AG04450 (cell line): ENCODE measurements at places on chromosomes 3 and 15. TPM values are rescaled to one million over a fixed set of nuclear protein-coding genes. Genes with fewer than 3 reads are reported as not detected.

- DNase-seq: no peak
Measured at GRCh38 chr15:101549647-101550046, 60.1 kb upstream of the PCSK6 start.

GRCh38 chr3:139491027-139491700 lies 14.8 kb upstream of the RBP2 start:
- no peak for DNase-seq

DNA sequence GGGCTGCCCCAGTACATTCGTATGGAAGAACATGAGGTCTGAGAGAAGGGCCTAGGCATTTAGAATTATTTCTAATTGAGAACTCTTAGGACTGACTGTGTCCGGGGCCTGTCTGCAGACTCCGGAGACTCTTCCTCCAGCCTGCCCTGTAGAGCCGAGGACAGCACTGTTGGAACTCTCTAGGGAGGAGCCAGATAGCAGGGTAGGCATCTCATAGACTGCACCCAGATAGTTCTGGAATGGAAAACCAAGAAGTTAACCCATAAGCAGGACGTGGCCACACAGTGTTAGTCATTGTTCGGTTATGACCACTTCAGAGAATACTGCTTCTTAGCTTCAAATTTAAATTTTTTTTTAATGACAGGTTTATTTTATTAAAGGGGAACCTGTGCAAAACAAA lies 59.5 kb downstream of the SNRK start:
- DNase-seq: no peak

- no peak for DNase-seq
Measured at GRCh38 chr3:27805282-27805681, 83.2 kb upstream of the EOMES start.

DNA sequence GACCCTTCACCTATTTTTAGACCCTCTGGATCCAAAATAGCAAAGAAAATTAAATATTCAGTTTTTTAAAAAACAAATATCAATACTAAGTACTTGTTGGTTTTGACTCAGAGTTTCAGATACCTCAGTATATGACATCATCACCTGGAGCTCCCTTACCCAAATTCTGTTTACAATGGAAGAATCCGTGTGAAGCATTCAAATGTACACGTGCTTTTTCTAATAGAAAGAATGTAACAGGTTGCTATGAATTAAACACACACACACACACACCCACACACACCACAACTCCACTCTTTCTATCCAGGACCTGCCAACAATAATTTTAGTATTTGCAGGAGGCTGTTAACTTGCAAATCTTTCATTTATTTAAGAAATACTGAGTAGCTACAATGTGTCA lies 221.8 kb downstream of the THRB start:
- no peak for DNase-seq

GRCh38 chr15:38231436-38231835 lies 21.2 kb upstream of the SPRED1 start:
- no peak for DNase-seq

DNA sequence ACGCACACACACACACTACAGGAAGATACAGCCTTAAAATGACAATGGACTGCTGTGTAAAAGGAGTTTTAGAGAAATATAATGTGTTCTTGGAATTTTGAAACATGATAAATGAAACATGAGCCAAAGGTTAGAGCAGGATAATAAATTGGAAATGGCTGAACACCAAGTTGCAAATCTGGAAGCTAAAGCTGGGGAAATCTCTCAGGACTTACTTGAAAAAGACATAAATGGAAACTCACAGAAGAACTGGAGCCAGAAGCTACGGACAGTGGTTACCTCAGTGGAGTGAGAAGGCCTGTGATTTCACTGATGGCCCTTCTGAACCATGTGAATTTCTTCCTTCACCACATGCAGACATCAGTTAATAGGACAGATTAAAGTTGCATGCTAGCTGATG lies 37.3 kb upstream of the ATP10A start:
- no peak for DNase-seq

DNA sequence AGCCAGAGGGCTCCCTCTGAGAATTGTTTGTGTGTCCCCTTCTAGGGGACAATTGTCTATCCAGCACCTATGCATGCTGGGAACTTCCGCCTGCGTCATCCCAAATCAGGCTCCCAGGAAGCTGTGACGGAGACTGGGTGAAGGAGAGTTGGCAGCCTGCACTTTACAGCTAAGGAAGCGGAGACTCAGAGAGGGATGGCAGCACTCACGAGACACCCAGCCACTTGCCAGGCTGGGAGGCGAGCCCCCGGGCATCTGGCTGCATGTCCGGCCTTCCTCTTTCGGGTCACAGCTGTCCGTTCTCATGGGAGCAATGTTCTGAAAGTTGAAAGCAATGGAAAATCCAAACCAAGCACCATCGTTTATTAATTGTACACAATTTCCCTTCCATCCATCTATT lies 45.5 kb upstream of the SLC6A11 start:
- DNase-seq: no peak

DNA sequence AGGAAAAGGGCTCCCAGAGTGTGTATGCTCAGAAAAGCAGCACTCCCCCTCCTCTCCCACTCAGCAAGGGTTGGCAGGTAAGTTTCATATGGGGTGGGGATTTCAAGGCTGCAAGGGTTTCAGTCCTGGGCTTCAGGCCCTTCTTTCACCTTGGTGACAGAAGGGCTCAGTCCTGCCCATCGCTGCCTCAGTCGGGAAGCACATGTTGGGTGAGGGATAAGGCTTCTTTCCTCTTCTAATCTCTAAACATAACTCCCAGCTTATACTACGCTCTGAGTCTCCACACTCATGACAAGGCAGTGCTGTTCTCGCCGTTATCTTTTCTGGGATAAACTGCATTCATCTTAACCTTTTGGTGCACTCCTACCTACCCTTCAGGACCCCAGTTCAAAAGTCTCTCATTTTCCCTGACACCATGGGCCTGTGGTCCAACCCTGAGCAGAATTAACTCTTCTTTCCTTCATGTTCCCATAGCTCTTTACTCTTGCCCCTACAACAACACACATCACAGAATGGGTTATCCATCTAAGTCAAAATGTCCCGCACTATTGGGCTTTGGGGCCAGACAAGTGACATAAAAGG lies 17.0 kb downstream of the RAB43 start:
- DNase-seq: no peak

GRCh38 chr15:70799667-70800450 lies 36.5 kb upstream of the UACA start:
- DNase-seq: peak; percentile 95

- no peak for DNase-seq
Measured at GRCh38 chr3:13134166-13134878, 61.1 kb upstream of the IQSEC1 start.

GRCh38 chr3:124360563-124360962 lies 368.6 kb upstream of the ROPN1 start:
- DNase-seq: no peak

GRCh38 chr3:2770451-2770850 lies 339.7 kb downstream of the IL5RA start:
- no peak for DNase-seq

GRCh38 chr15:95259513-95259912 lies 1028.2 kb downstream of the MCTP2 start:
- peak; percentile 62 for DNase-seq

DNA sequence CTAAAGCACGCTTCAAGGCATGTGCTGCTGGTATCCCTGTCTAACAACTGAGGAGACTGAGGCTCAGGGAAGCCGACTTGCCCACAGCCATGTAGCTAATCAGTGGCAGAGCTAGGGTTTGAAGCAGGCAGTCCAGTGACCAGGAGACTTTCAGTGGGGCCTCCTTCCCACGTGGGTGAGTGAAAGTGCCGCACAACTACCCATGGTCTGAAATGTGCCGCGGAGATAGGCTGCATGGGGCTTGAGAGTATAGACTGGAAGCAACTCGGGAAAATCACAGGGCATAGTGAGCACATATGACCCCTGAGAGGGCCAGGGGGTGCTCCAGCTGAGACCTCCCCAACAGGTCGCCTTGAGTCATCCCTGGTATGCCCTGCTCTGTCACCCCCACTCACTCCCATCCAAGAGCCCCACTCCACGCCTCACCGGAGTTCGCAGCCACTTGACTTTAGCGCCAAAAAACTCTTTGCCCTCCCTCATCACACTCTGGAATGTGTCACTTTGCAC lies 19.1 kb downstream of the FAM174B start:
- no peak for DNase-seq

DNA sequence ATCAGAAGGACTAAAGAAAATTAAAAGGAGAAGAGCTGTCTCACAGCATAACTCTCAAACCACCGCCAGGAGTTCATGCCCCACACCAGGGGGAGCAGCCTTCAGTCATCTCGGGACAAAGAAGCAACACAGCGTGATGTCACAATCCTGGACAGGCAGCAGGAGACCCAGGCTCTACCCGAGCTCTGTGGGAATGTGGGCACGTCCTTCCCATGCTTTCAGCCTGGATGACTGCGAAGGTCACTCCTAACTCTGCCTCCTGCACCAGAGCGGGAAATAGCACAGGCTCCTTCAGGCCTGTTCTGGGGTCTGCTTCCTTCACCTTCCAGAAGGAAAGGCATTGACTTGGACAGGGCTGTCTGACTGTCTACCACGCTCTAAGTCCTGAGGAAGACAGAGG lies 31.3 kb downstream of the NOX5 start:
- DNase-seq: no peak

DNA sequence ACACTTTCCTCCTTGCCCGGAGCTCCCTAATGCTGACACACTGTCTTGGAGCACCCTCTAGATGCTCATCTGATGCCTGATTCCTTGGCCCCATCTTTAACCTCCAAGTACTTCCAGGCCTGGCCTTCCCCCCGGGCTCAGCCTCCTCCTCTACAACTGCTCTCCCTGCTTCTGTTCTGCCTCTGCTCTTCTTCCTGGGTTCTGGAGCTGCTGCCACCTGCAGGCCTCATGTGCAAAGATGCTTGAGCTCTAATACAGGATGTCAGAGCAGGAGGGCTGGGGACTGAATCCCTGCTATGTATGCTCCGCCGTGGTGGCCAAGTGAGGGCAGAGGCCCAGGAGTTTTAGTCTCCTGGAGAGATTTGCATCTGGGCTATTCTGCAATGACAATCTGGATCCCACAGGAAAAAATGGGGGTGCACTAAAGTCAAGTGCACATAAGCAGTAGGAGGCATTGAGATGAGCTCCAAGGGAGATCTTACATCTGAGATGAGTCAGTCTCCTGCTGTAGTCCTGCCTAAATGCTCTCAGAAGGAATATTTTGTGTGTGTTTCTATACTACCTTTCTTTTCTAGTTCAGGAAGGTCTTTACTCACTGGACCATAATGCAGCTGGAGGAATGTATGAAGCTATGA lies 296.3 kb downstream of the UACA start:
- DNase-seq: peak; percentile 26

GRCh38 chr3:185813205-185813604 lies 11.6 kb downstream of the IGF2BP2 start:
- no peak for DNase-seq

GRCh38 chr3:114792159-114792918 lies 354.7 kb downstream of the ZBTB20 start:
- DNase-seq: no peak

DNA sequence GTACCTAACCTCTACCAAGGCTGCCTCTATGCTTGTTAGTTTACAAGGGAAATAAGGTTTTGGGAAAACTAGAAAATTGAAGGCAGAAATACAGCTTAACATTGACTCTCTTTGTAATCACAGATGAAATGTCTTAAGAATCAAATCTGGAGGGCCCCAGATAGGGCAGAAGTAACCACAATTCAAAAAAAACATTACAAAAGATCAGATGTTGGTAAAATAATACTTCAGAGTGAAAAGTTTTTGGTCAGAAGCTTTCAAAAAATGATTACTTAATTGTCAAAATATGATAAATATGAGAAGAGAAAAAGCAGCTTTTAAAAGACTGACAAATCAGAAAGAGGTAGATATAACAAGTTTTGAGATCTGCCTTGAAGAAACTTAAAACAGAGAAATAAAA lies 425.1 kb upstream of the NECTIN3 start:
- DNase-seq: no peak

- no peak for DNase-seq
Measured at GRCh38 chr3:130906374-130906995, 12.6 kb downstream of the ATP2C1 start.

GRCh38 chr3:39282057-39282456 lies 2.2 kb upstream of the CX3CR1 start:
- no peak for DNase-seq

DNA sequence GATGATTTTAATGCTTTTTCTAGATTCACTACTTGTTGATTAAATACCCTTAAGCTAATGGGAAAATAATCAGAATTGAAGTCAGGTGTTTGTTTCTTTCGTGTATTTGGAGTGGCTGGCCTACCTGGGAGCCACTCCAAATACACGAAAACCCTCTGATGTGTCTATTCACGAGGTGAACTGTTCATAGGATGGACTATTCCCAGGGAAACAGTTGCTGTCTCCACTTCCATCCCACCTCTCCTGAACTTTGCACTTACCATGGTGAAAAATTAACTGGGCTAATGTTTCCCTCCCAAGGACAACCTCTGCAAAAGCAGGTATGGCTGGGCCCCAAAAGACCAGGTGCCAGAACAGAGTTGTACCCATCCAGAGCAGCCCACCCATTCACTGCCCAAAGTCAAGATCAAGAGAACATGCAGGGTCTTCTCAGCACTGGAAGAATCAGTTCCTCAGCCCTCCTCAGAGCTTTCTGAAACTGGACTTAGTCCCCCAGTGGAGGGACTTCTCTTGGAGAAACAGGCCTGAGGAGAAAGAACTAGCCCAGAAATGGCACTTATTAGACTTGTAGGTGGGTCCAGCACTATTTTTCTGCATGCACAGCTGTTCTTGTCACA lies 2.9 kb upstream of the SMAD3 start:
- DNase-seq: no peak

DNA sequence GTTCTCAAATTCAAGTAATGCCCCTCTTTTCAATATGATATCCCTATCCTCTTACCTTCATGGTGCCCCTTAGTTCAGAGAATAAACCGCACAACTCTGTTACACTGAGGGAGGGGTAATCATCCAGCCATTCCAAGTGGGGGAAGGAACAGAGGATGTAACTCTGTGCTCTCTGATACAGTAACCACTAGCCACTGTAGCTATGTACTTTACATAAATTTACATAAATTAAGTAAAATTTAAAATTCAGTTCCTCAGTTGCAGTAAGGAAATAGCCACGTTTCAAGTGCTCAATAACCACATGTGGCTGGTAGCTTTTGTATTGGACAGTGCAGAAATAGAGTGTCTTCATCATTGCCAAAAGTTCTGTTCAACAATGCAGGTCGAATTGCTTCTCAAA lies 90.8 kb downstream of the ANXA2 start:
- DNase-seq: no peak

CACNA2D2 gene
- polyA plus RNA-seq: 0.09 TPM in 2 replicates

PLSCR5 gene
- polyA plus RNA-seq: not detected in 2 replicates

LRIG1 gene
- polyA plus RNA-seq: 68.3 and 94.3 TPM in 2 replicates

ISY1 gene
- 29.7 and 34.3 TPM in 2 replicates for polyA plus RNA-seq

WWTR1 gene
- polyA plus RNA-seq: 161 and 164 TPM in 2 replicates

TEX55 gene
- not detected in 2 replicates for polyA plus RNA-seq

KNG1 gene
- not detected in 2 replicates for polyA plus RNA-seq

MCF2L2 gene
- polyA plus RNA-seq: not detected in 2 replicates

BFSP2 gene
- not detected in 2 replicates for polyA plus RNA-seq

MYZAP gene
- polyA plus RNA-seq: not detected in 2 replicates

ZBTB20 gene
- 2.6 and 3.0 TPM in 2 replicates for polyA plus RNA-seq

MEF2A gene
- 31.4 and 40.9 TPM in 2 replicates for polyA plus RNA-seq

INO80 gene
- polyA plus RNA-seq: 5.3 and 8.0 TPM in 2 replicates

CCR5 gene
- polyA plus RNA-seq: not detected in 2 replicates

PCSK6 gene
- polyA plus RNA-seq: 0.06 TPM in 1 of 2 replicates, not detected in the other

CELF6 gene
- 0.07 and 0.10 TPM in 2 replicates for polyA plus RNA-seq

HHLA2 gene
- polyA plus RNA-seq: not detected in 2 replicates

ATP13A5 gene
- polyA plus RNA-seq: not detected in 2 replicates

CCDC39 gene
- polyA plus RNA-seq: not detected in 2 replicates
